ENCODE measurements at places on chromosomes 1 and 21.

GRCh38 chr21:45103971-45104520 is 29.7 kb downstream of the ADARB1 start:
- no peak for DNase-seq

GRCh38 chr21:44792702-44793591 is 8.7 kb downstream of the UBE2G2 start:
- DNase-seq, result peak; percentile 80

GRCh38 chr21:37915497-37915911 is 753 bp downstream of the KCNJ6 start:
- no peak for DNase-seq

DNA sequence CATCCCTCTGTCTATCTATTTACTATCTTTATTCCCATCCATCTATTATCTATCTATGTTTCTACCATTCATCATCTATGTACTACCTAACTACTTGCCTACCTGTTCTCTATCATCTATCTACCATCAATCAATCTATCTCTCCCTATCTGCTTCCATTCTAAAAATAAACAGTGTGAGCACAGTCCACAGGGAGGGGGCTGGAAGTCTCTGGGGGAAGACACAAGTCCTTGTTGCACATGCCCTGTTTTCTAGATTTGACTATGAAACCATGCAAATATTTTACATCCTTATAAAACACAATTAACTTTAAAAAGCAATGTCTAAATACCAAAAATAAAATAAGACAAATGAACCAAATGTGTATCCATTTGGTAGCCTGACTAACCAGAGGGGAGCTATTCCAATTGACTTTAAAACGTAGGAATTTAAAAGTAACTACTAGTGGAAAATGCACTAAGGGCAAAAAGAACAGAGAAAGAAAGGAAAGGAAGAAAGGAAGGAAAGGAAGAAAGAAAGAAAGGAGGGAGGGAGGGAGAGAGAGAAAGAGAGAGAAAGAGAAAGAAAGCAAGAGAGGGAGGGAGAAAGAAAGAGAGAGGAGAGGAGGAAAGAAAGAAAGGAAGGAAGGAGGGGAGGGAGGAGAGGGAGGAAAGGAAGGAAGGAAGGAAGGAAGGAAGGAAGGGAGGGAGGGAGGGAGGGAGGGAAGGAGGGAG is 13.6 kb upstream of the RIPK4 start:
- DNase-seq, result no peak

DNA sequence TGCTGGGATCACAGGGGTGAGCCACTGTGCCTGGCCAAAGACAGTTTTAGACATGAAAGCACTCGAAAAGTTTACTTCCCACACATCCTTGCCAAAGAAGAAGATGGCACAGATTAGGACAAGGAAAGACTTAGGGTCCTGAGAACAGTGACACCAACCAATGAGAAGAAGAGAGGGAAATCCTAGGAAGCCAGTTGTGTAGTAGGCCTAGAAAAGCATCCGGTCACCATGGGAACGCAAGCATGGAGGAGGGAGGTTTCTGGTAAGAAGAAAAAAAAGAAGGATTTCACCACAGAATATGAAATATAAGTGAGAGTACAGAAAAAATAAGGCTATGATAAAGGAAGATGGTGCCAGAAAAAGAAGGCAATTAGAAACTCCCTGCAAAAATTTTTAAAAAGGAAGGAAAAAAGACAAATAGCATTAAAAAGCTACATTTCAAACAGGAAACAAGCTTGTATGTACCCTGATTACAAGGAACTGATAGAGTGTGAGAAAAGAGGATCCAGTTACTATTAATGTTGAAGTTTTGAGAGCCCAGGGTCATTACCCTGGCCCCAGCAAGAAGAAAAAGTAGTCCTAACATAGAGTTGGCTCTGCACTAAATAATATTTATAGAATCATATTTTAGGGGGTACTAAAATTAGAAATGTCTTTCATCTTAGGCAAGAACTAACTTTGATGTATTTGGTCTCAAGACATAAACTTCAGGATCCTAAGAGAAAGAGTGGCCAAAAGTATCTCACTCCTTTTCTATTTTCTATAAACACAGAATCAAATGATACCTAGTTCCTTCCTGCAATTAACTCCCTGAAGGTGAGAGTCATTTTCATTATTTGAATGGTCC is 16.1 kb downstream of the DIPK1A start:
- DNase-seq, result no peak

GRCh38 chr1:44484155-44484688 is 79.2 kb downstream of the RNF220 start:
- DNase-seq, result no peak

GRCh38 chr1:211476200-211476849 is 15.6 kb downstream of the RD3 start:
- DNase-seq, result peak; percentile 80

DNA sequence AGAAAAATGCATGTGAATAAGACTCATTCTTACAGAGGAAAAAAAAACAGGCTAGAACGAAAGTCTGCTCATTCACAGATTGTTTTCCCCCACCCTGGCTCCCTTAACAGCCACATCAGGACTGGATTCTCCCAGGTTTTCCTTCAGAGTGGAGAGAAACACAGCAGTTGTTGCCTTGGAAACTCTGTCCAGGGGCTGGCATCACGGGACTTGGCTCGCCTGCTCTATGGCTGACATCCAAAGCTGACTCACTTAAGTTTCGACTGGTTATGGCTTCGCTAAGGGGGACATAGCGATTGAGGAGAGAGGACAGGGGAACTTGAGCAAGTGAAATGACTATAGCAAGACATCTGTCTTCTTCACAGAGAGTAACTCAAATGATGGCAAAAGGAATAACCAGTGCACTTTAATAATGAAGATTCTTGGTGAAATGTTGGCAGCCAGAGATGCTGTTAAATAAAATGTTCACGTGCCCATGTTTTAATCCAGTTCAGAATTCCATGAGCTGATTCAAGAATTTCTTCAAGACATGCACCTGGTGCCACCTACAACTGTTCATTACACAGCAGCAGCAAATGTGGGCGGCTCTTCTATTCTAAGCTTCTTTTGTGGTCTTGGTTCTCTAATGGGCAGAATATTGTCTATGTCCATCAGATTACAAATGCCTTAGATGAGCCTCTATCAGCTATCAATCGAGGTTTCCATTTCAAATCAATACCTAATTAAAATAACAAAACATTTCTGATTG is 21.8 kb downstream of the MIS18A start:
- no peak for DNase-seq

- DNase-seq, result peak; percentile 73
Observed at GRCh38 chr1:39491146-39491921, at the start of gene BMP8A. Gene BMP8A (plus strand): TSS chr1:39491636. CDS start chr1:39491992, 356 bp downstream.

GRCh38 chr1:204961765-204962419 is 81.1 kb upstream of the CNTN2 start:
- DNase-seq, result no peak

DNA sequence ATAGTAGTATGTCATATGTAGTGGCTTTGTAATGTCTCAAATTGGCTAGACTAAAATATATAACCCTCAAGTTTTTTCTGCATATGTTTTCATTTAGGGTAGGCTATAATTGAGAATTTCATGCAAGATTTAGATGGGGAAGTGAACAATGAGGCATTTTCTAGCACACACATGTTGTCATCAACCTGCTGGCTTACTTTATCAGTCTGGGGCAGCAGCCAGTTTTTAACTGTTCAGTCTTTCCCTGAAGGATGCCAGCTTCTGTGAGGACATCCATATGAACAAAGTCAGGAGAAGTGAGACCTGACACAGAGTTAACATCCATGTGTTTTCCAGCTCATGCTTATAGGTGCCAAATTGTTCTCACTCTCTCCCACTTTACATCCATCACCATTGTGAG is 74.7 kb upstream of the OLFM3 start:
- DNase-seq, result no peak

DNA sequence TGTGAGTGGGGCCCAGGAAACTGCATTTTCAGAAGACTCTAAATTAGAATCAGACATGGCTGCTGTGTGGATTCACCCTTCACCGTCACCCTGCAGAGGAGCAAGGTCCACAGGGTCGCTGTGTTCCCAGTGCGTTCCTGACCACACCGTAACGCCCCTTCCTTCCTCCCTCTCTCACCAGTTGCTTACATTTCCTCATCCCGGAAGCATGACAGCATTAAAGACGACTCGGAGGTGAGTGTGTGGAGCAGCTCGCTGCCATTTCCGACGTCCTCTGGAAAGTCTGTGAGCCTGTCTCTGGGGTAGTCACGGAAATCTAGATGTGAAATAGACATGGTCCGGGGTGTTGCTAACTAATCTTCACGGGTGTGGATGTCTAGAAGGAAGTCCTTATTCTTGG is 45.9 kb downstream of the FAAP20 start:
- DNase-seq, result no peak

DNA sequence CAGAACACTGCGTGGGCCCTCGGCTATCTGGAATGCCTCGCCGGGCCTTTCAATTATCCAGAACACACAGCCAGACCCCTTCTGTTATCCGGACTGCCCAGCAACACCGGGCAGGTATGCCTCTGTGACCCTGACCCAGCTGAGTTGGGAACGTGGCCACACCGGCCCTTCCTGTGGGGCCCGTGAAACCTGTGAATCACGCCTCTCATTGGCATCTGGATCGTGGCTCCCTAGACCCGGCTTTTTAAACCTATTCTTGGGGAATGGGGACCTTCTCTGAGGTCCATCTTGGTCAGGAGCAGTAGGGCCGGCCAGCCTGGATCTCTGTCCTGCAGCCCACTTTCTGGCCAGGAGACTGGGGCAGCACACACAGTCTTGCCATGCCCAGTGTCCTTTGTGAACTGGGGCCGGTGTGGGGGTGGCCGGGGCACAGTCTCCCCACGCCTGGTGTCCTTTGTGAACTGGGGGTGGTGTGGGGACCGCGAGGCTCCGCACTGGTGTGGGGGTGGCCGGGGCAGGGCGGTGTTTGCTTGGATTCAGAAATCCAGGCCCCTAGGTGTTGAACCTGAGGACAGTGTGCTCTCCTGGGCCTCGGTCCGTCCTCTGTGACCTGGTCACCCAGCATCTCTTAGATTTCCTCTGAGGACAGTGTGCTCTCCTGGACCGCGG is 11.1 kb downstream of the COL18A1 start:
- DNase-seq, result no peak

DNA sequence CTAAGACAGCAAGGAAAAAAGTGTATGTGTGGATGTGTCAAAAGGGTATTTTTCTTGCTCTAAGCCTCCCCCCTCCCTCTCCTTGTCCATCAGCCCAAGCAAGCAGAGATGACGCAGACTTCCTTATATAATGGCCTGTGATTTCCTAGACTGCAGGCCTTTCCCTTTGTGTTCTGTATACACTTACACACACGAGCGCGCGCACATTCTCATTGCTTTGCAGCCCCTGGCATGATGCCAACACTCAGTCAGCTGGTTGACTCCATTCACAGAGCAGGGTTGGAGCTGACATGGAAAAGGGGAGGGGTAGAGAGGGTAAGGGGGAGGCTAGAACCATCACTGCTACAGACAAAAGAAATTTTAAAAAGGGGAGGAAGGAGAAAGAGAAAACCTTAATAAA is 41.8 kb downstream of the GATAD2B start:
- DNase-seq, result peak; percentile 88

DNA sequence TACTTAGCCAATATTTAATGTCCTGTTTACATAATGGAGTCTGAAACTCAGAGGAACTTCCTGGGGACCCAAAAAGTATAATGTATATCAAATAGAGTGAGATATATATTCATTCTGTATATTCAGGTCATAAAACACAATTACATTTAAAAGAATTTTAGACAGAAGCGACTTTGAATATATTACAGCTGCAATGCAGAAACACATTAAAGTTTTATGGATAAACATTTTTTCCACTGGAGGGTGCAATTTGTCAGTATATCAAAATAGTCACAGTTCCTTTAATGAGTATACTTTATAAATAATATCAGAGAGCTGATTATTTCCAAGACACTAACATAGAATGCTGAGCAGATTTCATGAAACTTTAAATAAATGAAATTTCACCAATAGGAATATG is 43.9 kb upstream of the CRB1 start:
- no peak for DNase-seq

DNA sequence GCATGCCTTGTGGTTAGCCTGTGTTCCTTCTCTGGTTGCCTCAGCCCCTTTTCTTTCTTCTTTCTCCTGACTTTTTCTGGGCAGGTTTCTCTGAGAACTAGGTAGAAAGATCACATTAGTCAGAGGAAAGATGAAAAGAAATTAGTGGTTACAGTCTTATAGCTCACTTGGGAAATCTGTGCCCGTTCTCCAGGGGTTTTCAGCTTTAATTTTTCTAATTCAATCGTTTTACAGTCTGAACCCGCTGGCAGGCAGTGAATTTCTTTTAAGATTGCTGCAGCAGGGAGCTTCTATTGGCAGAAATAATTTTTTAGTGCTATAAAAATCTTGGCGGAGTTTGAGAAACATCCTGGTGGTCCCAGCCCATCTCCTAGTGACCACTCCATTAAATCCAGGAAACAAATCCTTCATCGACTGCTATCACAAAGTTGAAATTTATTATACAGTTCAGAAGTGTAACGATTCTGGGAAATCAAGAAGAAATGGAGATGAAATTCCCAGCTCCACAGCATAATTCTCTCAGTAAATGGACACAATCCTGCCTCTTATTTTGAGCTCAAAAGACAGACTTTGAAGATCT is 113.1 kb downstream of the PCP4 start:
- DNase-seq, result no peak

DNA sequence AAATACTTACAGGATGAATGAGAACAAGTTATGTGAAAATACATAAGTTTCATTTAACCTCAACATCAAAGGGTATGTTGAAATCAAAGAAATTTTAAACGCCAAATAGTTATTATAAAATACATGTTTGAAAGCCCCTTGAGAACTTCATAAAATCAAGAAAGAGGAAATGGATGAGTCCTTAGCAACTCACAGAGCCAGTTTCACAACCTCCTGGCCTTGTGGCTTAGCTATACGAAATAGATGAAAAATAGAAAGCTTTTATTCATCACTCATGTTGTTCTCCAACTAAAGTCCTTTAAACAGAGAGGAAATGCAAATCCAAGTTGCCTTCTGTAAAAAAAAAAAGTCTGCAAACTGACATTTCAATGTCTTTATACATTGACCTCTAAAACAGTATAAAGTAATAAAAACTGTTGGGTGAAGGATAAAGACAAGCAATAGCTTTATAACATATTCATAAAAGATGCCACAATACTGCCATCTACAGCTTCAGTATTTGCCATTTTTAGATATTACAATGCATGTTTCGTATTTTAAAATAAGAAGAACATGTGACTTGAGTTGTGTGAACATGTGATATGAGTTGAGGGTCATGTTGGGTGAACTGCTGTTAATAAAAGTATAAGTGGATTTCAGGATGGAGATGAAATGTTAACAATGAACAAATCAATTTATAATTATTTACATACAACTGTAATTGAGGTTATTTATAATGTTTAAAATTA is 847.8 kb downstream of the MRPL39 start:
- DNase-seq, result no peak

DNA sequence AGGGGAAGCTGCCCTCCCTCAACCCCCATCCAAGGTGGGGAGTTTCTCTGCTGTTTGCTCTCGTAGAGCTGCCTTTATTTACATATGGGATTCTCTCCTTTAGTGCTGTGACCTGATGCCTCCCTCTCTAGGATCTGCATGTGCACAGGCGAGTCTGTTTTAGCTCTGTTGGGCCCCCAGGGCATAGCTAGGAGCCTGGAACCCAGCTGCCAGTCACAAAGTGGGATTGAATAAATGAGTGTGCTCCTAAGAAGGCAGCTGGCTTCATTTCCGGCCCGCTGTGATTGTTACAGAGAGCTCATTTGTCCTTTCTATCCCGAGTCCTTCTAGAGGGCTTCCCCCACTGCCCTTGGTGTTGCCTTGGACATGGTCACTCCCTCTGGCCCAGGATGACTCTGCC is 176.6 kb downstream of the GRIK3 start:
- no peak for DNase-seq

GRCh38 chr1:179889589-179889988 is 7.5 kb downstream of the TOR1AIP1 start:
- no peak for DNase-seq
